ENCODE measurements at places on chromosomes 1 and 21.
A peak's percentile ranks its signal among the peaks of the same experiment; 100 is the strongest.

DNA sequence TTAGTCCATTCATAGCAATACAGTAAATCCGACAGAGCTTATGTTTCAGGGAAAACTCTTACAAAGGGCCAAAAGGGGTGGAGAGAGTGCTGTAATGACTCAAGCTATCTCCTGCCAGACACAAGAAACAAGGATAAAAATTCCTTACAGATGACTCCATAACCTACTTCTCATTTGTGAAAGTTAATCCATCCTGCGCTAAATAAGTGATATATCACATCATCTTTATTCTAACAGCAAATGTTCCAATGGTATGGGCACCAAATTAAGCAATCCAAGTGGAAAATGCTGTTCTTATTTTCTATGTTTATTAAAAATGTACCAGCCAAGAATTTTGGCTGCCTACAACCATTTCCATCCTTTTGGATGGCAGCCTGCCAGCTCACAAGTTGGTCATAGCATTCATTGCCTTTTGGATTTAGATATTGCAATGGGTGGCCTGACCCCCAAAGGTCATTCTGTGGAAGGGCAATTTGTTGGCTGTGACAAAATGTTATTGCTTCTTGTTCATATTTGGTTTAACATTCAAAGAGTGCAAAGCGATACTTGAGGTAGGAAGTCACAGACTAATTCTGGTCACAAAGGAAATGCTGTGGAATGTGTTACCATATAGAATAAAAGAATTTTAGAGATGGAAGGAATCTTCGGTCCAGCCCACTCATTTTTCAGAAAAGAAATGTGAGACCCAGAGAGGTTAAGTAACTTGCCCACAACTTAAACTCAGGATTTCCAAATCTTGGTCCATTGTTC, 2.8 kb upstream of the ENAH start:
- peak; percentile 40 for DNase-seq

DNA sequence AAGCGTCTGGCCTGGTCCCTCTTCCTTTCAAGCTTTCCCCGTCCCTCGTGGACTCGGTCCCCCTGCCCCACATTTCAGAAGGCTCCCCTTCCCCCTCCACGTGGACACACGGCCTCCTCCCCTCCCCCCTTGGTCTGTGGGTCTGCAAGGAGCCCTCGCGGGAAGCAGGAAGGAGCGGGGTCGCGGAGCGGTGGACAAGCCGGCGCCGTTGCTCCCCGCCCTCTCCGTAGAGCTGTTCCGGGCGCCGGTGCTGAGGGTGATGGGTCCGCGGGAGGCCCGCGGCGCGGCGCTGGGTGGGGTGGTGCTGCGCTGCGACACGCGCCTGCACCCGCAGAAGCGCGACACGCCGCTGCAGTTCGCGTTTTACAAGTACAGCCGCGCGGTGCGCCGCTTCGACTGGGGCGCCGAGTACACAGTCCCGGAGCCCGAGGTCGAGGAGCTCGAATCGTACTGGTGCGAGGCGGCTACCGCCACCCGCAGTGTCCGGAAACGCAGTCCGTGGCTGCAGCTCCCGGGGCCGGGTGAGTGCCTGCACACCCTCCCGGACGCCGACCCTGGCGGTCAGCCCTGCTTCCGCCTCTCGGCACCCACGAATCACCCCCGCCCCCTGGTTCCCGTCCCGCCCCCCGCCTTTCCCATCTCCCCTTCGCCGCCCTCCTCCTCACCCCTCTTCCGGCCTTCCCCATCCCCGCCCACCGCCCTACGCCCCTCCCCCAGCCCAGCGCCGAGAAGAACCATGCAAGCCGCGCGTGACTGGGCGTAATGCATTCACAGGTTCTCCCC, 5.3 kb downstream of the FCRLB start:
- DNase-seq: peak; percentile 84

DNA sequence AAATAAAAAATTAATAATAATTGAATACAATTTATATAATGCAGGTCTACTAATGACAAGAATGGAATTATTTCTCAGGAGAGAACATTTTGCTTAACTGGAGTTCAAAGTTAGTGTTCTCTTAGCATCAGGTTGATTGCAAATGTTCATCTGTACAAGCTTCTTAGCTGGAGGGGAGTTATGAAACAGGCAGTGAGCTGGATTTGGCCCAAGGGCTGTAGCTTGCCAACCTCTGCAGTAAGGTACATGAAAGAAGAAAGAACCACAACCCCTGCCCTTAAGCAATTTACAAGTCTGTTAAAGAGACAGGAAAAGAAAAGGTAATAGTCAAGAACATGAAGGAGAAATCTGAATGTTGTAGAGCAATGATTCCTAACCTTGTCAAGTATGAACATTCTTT, 17.0 kb downstream of the LPGAT1 start:
- no peak for DNase-seq

- DNase-seq: no peak
Measured at GRCh38 chr1:51840743-51841461, 37.6 kb downstream of the NRDC start.

GRCh38 chr1:226984521-226985238, 44.6 kb downstream of the COQ8A start:
- no peak for DNase-seq

DNA sequence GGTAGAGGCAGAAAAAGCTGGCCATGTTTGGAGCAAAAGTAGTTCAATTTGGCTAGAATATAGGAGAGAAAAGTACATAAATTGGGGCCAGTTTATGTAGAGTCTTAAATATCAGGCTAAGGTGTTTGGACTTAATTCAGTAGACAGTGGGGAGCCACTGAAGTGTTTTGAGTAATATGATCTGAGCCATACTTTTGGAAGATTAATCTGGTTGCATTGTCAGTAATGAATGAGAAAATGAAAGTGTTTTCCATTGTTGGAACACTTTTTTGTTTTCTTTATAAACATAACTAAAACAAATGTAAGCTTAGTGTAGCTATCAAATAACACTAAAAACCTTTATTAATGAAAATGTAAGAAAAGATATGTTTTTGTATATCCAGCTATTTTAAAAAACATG, 42.1 kb downstream of the POU2F1 start:
- DNase-seq: no peak

GRCh38 chr1:16402742-16403141, 34.5 kb downstream of the SPATA21 start:
- DNase-seq: no peak

- DNase-seq: no peak
Measured at GRCh38 chr1:204651843-204652421, 33.6 kb downstream of the LRRN2 start.

GRCh38 chr1:219124163-219124562, 49.5 kb upstream of the LYPLAL1 start:
- DNase-seq: no peak

- no peak for DNase-seq
Measured at GRCh38 chr1:170407138-170407537, 124.8 kb upstream of the GORAB start.

DNA sequence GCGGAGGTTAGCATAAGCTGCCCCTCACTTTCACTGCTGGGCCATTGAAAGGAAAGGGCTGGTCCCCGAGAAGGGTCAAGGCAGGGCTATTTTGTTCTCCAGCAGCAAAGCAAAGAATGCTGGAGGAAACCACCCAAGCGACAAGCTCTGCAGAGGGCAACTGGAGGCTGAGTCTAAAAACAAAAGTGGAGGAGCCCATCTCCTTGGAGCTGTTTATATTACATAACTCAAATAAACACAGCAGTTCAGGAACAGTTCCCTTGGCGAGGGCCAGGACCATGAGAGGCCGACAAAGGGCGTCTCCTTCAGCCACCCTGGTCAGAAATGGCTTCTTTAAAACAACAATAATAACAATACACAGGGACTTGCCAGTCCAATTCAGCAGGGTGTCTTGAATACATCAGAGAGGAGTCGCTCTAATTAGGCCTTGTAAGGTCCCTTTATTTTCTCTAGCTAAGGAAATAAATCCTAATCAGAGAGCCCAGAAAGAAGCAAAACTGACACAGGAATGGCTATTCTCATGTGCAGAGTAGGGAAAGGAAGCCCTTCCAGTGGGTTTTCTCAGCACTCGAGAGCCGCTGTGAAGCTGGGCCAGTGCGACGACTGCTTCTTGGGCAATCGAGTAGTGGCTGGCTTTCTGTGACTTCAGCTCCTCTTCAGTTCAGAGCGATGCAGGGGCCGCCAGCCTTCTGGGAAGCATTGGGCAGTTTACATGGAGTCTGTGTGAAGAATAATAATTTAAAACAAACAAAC, 57.0 kb upstream of the TARBP1 start:
- no peak for DNase-seq

DNA sequence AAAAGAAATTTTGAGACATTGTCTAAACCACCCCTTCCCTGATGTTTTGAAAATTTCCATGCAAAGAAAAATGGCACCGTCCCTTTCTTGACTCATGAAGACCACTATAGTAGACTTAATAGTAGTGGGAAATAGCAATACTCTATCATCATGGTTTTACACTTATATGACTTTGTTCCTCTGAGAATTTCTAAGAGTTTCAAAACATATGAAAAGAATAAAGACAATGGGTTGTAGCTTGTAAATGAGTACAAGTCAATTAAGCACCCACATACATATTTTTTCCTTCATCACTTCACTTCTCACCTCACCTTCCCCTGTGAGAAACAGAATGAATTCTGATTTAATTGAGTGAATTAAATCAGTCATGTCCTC, 151.7 kb downstream of the LYPLAL1 start:
- DNase-seq: no peak

- DNase-seq: no peak
Measured at GRCh38 chr1:180251526-180252305, 21.7 kb downstream of the LHX4 start.

DNA sequence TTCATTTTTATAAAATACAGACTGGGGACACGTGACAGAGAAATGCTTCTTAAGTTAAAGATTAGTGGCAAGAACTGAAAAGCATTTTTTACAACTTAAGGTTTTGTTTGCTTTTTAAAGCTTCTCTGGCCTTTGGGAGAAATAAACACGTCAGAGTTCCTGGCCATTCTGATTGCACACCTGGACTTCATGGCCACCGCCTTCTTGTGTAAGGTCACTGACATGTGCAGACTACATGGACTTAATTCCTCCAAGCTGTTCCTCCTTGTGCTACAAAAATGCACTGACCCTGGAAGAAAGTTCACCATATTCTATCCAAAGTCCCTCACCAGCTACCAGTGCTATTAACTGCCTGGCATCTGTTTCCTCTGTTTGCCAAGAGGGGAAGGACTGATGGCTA, 56.1 kb downstream of the GADD45A start:
- no peak for DNase-seq

DNA sequence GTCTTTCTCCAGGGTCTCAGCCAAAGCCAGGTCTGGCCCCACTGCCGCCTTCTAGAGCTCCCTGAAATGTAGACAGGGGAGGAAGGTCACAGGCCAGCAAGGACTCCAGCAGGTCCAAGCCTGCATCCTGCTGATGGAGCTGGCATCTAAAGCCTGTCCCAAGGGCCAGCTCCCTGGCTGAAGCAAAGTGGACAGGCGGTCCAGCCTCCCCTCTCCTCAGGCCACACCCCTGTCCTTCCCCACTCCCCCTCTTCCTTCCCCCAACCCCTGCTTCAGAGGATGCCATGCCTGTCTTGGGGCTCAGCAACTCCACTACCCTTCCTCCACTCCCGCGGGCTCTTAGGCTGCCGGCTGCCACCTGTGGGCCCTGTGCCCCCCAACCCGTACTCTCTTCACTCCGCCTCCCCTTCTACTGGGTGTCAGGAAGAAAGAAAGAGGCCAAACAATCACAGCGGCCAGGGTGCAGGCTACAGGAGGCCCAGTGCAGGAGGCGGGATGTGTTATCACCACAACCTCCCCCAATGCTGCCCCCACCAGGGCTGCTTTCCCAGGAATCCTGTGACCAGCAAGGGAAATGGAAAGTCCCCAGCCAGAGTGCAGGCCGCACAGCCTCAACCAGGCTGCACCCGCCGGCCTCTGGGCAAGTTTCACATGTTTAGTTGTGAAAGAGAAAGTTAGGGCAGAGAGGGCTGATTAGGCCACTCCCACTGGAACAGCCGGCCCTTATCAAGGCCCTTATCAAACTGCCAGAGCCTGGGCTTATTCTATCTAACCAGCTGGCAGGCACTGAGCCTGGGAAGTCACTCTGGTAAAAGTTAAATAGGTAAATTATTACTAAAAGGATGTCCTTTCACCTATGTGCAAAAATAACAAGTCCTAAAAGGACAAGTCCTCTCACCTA, 34.1 kb downstream of the ACOT7 start:
- peak; percentile 81 for DNase-seq

GRCh38 chr1:1778663-1779319, 521 bp upstream of the NADK start:
- DNase-seq: peak; percentile 77

DNA sequence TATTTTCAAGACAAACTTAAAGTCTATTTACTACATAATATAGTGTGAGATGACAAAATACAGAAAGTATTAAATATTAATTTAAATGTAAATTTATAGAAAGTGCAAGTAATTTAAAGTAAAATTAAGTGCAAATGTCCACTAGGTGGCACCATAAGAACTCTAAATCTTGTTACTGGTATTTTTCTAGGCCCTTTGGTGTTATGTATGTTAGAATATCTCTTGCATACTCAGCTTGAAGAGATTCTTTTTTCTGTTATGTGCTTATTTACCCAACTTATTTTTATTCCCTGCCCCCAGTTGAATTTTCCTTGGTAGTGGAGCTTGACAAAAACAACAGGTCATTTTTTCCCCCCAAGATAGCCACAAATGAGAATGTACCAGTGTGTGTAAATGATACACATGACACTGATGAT, 71.5 kb downstream of the RPS6KC1 start:
- DNase-seq: no peak

- DNase-seq: no peak
Measured at GRCh38 chr21:46185716-46186115, 1.5 kb upstream of the SPATC1L start.

GRCh38 chr1:88890791-88891317, 513 bp downstream of the GTF2B start:
- DNase-seq: peak; percentile 15

GRCh38 chr1:205088341-205088740, 4.1 kb upstream of the TMEM81 start:
- DNase-seq: no peak

DNA sequence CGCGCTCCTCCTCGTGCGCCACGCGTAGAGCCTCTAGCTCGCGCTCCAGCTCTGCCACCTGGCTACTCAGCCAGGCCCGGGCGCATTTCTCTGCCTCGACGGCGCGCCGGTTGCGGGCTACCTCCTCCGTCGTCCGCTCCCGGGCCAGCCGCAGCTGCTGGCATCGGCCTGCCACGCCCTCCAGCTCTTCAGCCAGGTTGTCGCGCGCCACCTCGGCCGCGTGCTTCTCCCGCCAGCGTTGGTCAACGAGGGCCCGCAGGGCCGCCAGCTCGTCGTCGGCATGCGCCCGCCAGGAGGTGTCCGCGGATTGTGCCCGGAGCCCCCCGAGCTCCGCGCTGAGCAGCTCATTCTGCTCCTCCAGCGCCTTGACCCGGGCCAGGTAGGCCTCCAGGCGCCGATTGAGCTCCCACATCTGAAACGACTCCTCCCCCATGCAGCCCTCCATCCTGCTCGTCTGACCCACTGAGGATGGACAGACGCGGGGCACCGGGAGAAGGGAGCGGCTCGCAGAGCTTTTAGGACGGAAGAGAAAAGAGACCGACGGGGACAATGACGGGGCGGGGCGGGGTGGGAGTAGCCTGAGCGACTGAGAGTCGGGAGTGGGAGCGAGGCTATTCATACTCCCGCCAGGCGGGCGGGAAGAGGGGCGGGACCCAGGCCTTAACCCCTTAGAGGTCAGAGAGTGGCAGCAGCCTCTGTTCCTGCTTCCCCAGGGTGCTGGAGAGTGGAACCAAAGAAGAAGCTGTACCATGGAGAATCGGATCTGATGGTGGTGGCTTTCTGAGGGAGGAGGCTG, at the start of gene NES:
Gene NES (minus strand): TSS at position 588 of the 796 bp plus-strand sequence. CDS start 143 bp downstream, at position 445.
- DNase-seq: peak; percentile 92

GRCh38 chr1:240820816-240821215, 208.9 kb upstream of the GREM2 start:
- DNase-seq: no peak

Measured in HuH-7 (cell line).